ENCODE measurements at places on chromosomes 13 and 19.

GRCh38 chr13:24659239-24659638 lies 21.0 kb upstream of the ATP12A start:
- no peak for DNase-seq

- DNase-seq = no peak
Observed at GRCh38 chr19:54352041-54352440, 12.7 kb downstream of the LAIR1 start.

GRCh38 chr19:5369962-5370367 lies 29.4 kb upstream of the PTPRS start:
- peak; percentile 31 for DNase-seq

DNA sequence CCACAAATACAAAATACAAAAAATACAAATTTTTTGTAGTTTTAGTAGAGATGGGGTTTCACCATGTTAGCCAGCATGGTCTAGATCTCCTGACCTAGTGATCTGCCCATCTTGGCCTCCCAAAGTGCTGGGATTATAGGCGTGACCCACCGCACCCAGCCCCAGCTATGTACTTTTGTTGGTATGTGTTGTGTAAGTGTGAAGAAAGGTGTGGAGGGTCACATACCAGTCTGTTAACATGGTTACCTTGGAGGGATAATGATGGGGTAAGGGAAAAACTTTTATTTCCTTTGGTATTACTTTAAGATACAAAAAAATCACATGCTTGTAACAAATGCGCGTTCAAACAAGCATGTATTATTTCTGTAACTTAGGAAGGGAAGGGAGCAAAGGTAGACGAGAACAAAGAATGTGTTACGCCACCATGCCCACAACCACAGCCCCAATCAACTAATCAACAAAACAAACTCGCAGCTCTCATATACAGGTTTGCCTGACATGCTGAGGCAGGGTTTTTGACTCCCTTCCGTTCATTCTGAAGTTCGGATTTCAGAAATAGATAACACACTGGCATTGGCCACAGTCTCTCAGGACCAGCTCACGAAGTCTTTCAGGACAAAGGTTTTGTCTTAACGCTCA lies 13.5 kb upstream of the VWA8 start:
- DNase-seq = no peak

DNA sequence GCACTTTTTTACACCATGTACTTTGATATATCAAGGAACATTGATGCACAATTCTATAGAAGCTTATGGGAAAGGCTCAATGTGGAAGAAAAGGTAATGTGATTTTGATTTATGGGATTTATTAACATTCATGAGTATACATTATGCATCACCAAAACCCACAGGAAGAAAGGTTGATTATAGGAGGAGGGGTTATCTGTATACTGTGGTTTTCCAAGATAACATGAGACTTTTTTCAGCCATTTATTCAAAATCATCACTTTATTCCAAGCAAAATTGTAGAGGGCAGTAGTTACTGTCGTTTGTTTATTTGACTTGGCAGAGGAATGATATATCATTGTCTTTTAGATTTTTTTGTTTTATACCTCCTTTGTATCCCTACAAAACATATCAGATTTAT lies 54.9 kb downstream of the WDFY2 start:
- no peak for DNase-seq

DNA sequence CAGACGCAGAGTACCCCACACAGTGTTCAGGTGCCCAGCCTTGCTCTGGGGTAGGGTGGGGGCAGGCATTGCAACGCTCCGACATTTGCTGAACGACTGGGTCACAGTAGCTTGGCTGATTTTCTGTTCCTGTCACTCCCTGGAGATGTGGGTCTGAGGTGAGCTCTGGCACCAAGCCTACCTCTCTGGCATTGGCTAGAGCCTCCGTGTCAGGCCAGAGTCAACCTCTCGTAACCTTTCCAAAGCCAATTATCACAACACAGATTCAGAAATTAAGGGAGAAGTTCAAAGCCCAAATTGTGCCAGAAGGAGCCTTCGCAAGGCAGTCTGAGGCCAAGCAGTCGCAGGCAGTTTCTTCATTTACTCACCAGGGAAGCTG lies 117.2 kb downstream of the IRS2 start:
- DNase-seq = no peak

DNA sequence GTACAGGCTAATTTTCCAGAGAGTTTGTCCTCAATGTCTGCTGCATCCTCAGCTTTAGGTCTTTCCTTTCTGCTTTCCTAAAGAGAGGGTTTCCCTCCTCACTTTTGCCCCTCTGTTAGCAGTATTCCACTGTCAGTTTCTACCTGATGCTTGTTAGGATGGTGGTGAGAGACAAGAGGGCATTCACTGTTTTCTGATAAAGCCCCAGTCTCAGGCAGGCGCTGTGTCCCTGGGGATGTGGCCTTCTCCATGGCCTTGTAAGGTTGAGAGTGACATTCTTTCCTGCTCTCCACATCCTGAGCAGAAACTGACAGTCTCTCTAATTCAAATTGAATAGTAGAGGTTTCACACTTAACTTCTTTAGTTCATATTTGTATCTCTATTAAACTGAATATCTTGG lies 14.9 kb downstream of the C13orf42 start:
- DNase-seq = no peak

GRCh38 chr13:53126841-53127245 lies 98.2 kb downstream of the OLFM4 start:
- no peak for DNase-seq

DNA sequence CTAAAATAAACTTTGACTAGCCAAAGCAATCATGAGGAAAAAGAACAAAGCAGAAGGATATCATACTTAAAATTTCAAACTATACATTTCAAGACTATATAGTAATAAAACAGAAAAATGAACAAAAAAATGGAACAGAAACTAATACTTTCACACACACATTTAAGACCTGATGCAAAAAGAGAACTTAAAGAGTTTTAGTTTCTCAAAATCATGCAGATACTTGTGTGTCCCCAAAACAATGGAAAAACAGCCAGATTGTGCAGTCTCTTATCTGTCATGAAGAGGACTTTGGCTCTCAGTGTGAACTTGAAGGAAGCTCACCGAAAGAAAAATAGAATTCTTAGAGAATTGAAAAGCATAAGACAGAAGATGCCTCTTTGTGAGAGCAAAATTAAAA lies 16.1 kb downstream of the ZNF506 start:
- no peak for DNase-seq

DNA sequence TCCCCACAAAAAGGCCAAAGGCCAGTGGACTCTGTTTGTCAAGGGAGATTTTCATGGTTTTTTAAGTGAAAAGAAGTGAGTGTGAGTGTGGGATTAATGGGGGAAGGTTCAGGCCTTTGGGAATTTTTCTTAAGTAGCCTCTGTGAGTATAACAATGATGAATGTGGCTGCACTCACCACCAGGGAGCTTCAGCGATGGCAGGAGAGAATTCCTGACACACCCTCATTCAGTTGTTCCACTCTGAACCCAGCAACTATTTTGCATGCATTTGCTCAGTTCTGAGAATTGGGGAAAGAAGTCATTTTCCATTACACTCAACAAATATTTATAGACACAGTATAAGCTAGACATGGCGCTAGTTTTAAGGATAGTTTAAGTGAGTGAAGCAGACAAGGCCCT lies 117.9 kb downstream of the CCNA1 start:
- no peak for DNase-seq

- no peak for DNase-seq
Observed at GRCh38 chr13:79496188-79496587, 15.2 kb downstream of the NDFIP2 start.

DNA sequence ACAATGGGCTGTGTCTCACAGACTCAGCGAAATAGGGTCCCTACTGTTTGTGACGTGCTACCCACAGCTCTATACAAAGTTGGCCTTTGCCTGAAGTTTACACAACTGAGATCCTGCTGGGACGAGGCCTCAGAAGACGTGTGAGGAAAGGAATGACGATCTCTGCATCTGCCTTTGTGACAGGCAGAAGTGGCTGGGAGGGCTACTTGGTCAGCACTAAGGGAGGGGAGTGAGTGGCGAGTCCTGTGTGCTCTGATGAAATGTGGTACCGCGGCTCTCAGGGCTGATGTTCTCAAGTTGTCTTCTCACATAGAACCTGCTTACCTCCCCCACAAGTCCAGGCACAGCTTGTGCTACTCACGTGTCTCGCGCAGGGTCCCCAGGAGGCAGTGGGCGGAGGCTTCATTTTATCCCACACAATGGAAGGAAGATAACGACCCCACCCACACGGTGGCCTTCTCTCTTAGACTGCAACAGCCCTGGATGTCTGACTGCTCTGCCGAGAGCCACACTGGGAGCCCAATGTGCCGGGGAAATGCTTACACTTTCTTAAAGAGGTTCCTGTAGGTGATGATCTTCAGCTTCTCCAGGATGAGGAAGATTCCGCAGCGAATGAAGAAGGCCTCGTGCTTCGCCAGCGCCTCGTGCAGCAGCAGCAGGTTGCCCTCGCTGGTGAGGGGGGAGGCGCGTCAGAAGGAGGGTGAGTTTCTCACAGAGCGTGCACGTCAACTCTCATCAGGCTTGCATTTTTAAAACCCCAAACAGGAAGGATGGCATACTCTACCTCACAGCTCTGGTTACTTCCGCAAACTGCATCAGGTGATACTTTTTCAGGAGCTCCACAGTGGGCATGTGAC lies 21.2 kb downstream of the PROZ start:
- DNase-seq = no peak

Measured in activated CD4-positive, alpha-beta T cell treated with anti-CD3 and anti-CD28 coated beads, Interleukin-2, amount 50 U/mL, for 24 hours (primary cell).